ENCODE measurements at places on chromosomes 2 and 18.

DNA sequence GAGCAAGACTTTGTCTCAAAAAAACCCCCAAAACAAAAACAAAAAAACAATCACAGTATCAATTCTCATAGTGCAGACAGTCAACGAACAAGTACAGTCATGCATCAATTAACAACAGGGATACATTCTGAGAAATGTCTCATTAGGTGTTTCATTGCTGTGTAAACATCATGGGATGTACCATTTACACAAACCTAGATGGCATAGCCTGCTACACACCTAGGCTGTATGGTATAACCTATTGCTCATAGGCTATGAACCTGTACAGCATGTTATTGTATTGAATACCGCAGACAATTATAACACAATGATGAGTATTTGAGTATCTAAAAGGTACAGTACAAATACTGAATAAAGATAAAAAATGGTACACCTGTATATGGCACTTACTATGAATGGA lies 67.8 kb upstream of the LMAN1 start:
- DNase-seq = no peak

- no peak for DNase-seq
These were observed 125.5 kb downstream of the SMAD7 start for GRCh38 chr18:48825101-48825745.

DNA sequence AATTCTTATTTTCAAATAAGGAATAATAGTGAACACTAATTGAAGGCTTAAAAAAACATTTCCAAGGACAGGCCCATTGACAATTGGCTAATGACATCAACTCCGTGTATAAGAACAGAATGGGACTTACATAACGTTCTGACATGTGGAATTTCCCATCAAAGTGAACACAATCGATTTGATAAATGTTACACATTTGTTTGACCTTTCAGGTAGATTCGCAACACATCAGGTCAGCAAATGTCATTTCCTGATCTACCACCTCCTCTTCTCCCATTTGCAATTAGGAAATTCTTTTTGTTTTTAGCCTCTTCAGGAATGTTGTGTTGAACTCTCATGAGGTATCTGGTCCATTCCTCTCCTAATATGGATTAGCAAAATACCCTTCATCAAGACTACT lies 292.9 kb upstream of the SLC14A2 start:
- no peak for DNase-seq

GRCh38 chr2:55431982-55432627 lies 12.4 kb upstream of the CCDC88A start:
- peak; percentile 27 for DNase-seq

DNA sequence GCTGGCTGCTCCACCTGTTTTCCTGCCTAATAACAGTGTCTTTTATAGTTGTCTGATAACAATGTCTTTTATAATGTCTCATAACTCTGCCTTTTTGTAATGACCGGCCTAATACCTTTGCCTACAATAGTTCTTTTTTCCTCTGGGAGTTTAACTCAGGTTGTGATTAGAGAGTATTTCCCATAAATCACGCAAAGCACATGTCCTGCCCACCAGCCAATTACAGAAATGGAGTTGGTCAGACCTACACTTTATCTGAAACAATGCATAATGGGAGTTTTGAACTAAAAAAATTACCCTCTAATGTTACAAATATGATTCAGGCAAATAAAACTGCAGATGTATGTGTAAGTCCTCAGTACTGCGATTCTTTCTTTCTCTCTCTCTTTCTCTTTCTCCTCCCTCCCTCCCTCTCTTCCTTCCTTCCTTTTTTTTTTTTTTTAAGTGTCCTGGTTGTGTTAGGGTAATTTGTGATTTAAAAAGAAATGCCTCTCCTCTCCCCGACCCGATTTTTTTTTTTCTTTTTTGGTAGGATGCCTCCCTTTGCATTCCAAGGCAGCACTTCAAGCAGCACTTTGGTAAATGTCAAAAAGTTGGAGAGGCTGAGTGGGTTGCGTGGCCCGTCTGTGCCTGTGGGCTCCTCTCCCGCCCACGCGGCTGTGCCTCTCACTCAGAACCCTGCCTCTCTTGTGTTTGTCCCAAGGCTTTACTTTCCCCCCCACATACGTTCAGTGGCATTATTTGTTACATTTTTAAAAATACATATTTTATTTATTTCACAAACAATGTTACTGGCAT lies 147.3 kb downstream of the AGAP1 start:
- DNase-seq = no peak

- no peak for DNase-seq
These were observed 117.7 kb downstream of the B3GNT2 start for GRCh38 chr2:62313449-62314227.

DNA sequence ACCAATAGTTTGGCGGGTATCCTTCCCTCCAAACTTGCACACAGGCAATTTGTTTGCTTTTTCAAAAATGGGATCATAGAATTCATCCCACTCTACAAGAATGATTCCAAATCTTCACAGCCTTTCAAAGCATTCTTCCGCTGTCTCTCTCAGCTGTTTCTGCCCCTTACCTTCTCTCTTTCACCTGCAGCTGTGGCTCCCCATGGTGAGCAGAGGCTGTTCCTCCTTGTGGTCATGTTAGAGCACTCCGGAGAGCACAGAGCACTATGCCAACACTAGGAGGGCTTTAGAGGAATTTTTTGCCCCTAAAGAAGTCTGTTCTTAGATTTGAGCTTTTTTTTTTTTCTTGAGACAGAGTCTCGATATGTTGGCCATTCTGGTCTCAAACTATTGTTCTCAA lies 30.4 kb downstream of the MTHFD2 start:
- DNase-seq = no peak

DNA sequence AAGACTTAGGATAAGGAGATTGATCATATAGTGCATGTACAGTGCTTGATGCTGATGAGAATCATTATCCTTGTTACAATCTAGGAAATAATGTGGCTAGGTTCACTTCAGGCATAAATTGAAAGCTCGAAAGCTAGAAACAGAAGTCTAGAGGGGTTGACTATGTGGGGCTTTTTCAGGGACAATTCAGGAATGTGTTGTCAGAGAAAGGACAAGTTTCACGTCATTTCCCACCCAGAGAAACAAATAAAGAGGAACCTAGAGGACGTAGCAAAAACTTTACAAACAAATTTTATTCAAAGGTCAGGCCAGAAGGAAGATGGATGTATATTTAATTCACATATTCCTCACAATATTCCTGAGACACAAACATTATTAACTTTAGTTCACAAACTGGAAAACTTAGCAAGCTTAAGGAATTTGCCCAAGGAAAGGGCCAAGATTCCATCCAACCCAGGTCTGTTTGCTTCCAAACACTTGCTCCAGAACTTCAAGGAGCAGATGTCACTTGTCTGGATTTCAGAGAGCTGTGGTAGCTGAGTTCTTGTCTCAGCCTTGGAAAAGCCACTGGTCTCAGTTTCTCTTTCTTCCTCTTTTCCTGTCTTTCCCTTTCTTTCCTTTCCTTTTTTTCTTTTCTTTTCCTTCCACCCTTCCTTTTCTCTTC lies 7.4 kb downstream of the CYRIA start:
- DNase-seq = no peak

- DNase-seq = no peak
These were observed 406.0 kb downstream of the CCDC85A start for GRCh38 chr2:56589835-56590234.

- DNase-seq = peak; percentile 53
These were observed 59.6 kb downstream of the FEZ2 start for GRCh38 chr2:36538335-36538734.

GRCh38 chr2:383888-384287 lies 96.0 kb upstream of the ALKAL2 start:
- DNase-seq = no peak

- DNase-seq = no peak
These were observed 65.9 kb downstream of the MGAT5 start for GRCh38 chr2:134319596-134320254.

DNA sequence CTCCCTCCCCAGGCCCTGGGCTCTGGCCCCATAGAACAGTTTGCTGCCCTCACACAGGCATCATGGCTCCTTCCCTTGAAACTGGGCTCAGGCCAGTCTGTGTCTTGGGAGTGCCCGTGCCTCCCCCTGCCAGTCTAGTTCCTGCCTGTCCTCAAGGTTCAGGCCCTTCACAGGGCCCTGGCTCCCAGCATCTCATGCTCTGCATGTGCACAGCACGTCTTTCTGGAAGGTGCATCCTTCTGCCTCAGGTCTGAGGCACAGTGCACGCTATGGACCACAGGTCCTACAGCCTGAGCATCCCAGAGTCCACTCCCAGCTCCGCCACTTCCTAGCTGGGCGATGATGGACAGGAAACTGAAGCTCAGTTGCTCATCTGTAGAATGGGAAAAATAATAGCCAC lies 35.6 kb upstream of the FOSL2 start:
- no peak for DNase-seq

GRCh38 chr18:23337599-23338444 lies 115.3 kb upstream of the RIOK3 start:
- peak; percentile 13 for DNase-seq

- no peak for DNase-seq
These were observed 244.9 kb upstream of the ZSWIM2 start for GRCh38 chr2:187093771-187094412.

- peak; percentile 6 for DNase-seq
These were observed 19.4 kb downstream of the THAP4 start for GRCh38 chr2:241617431-241618154.
